ENCODE measurements at places on chromosomes 7 and 10.

GRCh38 chr7:123494193-123494796 is 40.1 kb downstream of the IQUB start:
- peak; percentile 48 for DNase-seq

- no peak for DNase-seq
Observed at GRCh38 chr7:141666071-141666470, 35.9 kb downstream of the DENND11 start.

- no peak for DNase-seq
Observed at GRCh38 chr10:46545861-46546590, 10.4 kb downstream of the GPRIN2 start.

- no peak for DNase-seq
Observed at GRCh38 chr10:117350909-117351308, 24.3 kb downstream of the PDZD8 start.

All from KBM-7 (cell line).